Gastroesophageal sphincter (tissue), 4 donors: ENCODE measurements at places on chromosomes 12 and 14. TPM values are rescaled to one million over a fixed set of nuclear protein-coding genes. Genes with fewer than 3 reads are reported as not detected.

DNA sequence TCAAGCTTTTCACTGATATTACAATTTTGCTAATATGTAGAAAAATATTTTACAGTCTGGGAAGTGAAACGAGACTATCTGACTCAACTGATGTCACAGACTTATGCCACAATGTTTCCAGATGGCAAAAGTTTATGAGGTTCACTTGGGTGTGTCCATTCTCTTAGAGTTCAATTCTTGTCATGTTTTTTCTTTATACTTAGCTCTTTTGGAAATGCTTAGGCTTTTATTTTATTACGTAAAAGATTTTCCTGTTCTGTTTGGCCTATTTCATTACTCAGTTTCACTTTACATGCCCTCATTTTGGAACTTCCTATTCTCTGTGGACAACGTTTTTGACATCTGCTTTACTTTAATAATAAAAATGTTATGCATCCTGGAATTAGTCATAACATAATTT is 2.1 kb upstream of the PDZRN4 start:
- ATAC-seq, result no peak

- no peak for ATAC-seq
These were observed 17.0 kb upstream of the C14orf180 start for GRCh38 chr14:104562606-104563005.

GRCh38 chr12:131383291-131383690 is 327.6 kb upstream of the SFSWAP start:
- ATAC-seq, result no peak

The MMP17 gene
- total RNA-seq, result 7.0 TPM

The AHNAK2 gene
- 334 TPM for total RNA-seq

- peak; percentile 74 for ATAC-seq
These were observed 15.6 kb downstream of the SMUG1 start for GRCh38 chr12:54173066-54173726.

DNA sequence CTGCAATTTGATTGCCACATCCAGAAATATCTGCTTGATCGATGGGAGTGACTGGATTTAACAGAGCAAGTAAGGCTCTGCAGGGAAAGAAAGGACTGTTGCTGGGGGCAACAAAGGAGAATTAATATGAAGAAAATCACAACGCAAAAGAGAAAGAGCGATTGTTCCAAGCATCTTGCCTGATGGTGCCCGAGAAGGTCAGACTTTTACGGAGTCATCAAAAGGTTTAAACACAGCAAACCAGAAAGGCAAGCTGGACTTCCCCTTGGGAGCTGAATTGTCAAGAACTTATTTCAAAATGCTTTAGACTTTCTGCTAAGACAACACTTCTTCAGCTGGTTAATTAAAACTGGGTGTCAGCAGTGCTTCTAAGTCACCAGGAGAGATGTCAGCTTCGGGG is 791.5 kb downstream of the MED13L start:
- ATAC-seq, result no peak

DNA sequence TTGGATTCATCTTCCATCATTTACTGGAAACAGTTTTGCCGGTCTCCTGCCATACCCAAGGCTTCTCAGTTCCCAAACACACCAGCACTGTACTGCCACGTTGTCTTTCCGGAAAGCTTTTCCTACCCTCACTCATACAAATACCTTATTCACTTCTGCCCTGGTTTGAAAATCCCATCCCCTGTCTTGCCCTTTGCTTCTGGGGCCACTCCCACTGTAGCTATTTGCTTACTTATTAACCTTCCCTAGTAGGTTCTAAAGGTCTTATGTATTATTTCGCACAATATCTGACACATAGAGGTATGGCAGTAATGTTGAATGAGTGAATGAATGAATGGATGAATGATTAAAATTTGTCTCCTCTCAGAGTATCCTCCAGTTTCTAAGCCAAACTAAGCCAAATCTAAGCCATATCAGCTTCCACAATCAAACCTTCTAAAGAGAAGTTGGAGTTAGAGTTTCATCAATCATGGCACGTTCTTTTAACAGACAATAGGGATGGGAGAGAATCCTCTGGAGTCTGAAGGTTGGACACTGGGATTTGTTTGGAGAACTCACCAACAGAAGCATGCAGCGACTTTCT is 18.6 kb downstream of the TSPAN8 start:
- ATAC-seq, result no peak

- ATAC-seq, result no peak
These were observed 380.1 kb downstream of the EGLN3 start for GRCh38 chr14:33570694-33571310.

GRCh38 chr12:98373025-98373554 is 142.3 kb upstream of the TMPO start:
- ATAC-seq, result no peak

The POTEG gene
- not detected for total RNA-seq

DNA sequence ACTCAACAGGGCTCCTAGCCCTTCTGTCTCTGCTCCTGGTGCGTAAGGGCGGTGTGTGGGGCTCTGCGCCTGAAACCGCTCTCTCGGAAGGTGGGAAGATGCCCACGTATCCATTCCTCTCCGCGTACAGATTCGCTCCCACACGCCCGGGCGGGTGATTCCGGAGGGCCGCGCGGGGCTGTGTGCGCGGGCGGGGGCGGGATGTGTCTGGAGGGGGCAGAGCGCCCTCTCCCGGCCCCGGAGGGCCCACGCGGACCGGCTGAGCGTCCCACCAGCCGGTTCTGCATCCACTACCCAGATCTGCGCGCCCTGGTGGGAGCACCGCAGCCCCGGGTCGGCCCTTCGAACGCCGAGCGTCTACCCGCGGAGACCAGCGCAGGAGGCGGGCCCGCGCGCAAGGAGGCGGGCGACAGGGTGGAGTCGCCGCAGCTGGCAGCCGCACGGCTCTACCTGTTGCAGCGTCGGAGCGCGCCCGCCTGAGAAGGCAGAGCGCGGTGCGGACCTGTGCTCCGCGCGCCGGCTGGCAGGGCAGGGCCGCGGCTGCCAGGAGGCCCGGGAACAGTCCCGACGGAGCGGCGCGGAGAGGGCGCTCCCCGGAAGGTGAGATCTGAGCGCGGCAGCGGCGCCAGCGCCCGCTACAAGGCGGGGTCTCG is 1.4 kb upstream of the KCNK13 start:
- peak; percentile 65 for ATAC-seq

The SOCS2 gene
- total RNA-seq, result 36.3 TPM

DNA sequence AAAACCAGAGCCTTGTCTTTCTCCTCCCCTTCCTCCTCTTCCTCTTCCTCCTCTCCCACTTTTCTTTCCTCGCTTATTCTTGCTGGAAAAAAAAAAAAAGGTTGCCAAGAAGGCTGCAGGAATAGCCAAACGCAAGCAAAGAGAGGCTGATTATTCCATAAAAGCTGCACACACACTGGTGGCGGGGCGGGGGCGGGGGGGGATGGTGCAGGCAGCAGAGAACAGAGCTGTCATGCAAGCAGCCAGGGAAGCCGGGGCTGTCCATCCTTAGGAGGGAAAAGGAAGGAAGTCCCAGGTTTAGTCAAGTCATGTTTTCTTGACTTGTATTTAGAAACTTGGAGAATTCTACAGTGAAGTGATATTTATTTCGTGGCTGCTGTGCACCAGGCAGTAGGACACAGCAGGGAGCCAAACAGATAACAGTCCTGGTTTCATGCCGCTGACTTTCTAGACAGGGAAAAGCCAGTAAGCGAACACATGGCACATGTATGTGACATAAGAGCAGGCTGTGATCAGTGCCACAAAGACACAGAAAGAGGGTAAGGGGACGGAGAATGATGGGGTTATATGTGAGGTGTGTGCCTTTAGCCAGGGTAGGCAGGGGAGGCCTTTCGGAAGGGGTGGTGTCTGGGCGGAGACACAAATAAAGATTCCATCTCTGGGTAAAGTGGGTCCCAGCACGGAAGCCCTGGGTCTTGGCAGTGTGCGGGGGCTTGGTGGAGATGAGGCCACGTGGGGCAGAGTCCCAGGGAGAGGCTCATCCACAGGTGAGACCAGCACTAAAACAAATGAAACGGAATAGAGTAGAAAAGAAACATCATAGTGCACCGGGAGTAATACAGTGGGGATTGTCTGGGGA is 56.6 kb upstream of the SCN8A start:
- no peak for ATAC-seq

The OR4N5 gene
- not detected for total RNA-seq

DNA sequence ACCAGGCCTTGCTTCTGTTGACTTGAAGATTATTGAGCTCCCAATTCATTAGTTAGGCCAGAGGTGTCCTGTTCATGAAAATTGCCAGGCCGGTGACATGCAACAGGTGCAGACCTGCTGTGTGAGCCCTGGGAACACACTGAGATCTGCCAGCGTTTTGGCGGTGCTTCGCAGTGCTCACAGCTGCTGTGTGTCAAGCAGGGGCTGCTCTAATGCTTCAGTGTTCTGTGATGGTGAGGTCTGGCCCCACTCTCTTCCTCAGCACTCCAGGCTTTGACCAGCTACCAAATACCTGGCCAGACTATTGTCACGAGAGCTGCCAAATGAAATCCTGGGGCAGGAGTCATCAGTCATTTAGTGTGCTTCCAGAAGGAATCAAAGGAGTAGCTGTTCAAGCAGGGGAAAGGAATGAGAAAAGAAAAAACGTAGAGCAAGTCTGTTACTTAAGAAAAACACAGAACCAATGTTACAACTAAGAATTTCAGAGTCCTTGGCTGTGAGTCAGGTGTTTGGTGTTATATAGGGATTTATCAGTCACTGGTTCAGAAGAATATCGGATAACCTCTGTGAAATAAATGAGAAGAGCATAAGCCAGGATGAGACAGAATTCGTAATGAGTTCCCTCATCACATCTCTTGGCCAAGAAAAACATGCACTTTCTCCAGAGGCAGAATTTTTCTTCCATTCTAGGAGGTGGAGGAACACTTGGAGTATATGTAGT is 150.8 kb downstream of the FBXL14 start:
- ATAC-seq, result peak; percentile 65

DNA sequence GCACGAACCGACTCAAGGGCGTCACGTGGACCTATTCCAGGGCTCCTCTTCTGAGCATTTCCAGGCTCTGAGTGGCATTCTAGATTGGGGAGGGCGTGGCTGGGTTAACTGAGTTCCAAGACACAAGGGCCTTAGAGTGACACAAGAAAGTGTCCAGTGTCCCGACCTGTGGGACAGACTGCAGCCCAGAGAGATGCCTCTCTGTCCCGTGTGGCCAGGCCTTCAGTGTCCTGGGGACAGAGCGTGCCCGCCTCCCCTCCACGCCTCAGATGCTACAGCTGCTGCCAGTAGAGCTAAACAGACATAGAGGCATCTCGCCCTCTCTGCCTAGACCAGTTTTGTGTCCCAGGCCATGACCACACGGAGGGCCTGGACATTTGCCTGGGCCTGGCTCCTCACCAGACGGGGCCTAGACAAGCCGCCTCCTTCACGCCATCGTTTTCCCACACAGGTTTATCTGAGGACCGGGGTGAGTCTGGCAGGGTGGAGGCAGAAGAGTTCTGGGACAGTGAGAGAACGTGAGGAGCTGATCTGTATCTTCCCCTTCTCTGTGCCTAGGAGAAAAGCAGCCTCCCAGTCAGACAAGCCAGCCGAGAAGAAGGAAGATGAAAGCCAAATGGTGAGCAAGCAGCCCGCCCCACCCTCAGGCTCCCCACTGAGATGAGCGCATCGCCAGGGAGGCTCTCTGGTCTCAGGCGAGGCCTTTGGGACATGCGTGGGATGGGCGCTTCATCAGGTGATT is 27.1 kb downstream of the DEGS2 start:
- peak; percentile 77 for ATAC-seq

DNA sequence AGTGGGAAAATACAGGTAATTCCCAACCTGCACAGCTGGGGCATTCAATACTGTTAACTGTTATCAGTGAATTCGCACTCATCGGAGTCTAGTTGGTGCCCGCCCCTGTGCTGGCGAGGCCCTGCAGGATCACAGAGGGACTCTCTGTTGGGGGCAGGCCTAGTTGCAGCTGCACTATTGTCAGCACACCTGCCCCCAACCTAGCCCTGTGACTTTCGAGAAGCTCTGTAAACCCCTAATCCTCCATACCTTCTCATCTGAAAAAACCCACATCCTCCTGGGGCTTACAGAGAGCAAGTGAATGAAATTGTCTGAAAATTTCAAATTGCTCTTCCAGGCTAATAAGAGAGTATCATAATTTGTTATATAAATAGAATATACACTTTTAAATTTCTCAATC is 132.2 kb upstream of the NUDT4 start:
- ATAC-seq, result no peak

The KRT74 gene
- not detected for total RNA-seq

DNA sequence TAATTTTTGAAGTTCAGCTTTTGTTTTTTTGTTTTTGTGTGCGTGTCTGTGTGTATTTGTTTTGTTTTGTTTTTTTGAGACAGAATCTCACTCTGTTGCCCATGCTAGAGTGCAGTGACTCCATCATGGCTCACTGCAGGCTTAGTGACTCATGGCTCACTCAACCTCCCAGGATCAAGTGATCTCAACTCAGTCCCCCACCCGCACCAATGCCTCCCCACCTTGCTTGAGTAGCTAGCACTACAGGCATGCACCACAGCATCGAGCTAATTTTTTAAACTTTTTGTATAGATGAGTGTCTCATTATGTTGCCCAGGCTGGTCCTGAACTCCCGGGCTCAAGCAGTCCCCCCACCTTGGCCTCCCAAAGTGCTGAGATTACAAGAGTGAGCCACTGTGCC is 981.4 kb downstream of the BCL11B start:
- no peak for ATAC-seq

- no peak for ATAC-seq
These were observed 59.6 kb downstream of the DACT1 start for GRCh38 chr14:58697266-58697929.

DNA sequence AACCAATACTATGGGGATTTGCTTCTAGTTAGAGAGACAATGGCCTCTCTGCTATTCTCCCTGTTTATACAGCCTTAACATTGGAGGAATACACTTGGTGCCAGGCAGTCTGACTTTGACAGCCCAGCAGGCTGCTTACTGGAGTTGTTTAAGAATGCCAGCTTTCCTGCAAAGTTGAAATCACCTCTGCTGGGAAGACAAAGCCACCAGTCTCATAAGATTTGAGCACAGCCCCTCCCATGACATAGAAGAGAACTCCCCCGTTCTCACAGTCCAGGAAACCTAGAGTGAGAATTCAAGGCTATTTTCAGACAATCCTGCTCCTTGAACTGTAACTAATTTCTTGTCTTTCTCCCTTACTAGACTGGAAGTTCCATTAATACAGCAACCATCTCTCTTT is 21.1 kb upstream of the CATSPERB start:
- no peak for ATAC-seq

GRCh38 chr12:94595152-94595551 is 55.2 kb downstream of the TMCC3 start:
- no peak for ATAC-seq

GRCh38 chr14:89418452-89418851 is 1.4 kb upstream of the FOXN3 start:
- ATAC-seq, result no peak

DNA sequence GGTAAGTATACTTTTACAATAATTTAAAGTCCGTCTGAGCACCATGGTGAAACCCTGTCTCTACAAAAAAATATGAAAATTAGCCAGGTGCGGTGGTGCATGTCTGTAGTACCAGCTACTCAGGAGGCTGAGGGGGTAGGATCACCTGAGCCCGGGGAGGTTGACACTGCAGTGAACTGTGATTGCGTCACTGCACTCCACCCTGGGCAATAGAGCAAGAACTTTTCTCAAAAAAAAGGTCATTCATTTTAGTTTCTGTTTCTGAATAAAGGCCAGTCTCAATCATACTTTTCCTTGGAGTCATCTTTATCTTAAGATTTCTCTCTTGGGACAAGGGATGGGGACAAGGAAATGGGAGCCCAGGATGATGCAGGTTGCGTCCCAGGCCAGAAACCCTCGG is 12.9 kb downstream of the ANKRD13A start:
- no peak for ATAC-seq

- no peak for ATAC-seq
These were observed 2.7 kb upstream of the CDKN1B start for GRCh38 chr12:12714276-12715021.
